ENCODE measurements at places on chromosomes 2 and 18. TPM values are rescaled to one million over a fixed set of nuclear protein-coding genes. Genes with fewer than 3 reads are reported as not detected.
A peak's percentile ranks its signal among the peaks of the same experiment; 100 is the strongest.

- H3K27me3 ChIP-seq, result no peaks in the 10 kb centered on the region
- no peak for DNase-seq
- H3K4me3 ChIP-seq, result no peak overlapping the region
- no peak overlapping the region for H3K27ac ChIP-seq
- H3K4me1 ChIP-seq, result peaks cover 13% of the 10 kb centered on the region
These were observed 24.3 kb downstream of the TMEM247 start for GRCh38 chr2:46503686-46504085.

DNA sequence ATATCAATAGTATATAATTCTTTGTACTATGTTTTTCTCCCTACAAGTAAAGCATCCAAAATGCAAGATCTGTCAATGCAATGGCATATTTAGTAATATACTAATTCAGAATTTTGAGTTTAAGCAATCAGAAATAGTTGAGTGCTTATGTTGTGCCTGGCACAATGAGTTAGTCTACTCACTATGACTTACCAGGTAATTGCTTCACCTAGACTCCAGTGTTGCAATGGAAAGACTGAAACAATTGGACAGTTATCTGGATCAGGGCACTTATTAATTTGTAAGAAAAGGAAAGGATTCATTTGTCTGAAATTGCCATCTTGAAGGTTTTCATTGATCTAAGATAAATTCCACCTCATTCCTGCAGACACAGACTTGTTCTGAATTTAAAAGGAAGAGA lies 97.6 kb upstream of the TCF4 start:
- no peak overlapping the region for H3K4me3 ChIP-seq
- DNase-seq, result no peak
- H3K36me3 ChIP-seq, result no peaks in the 10 kb centered on the region
- no peak overlapping the region for H3K27ac ChIP-seq
- H3K4me1 ChIP-seq, result no peaks in the 10 kb centered on the region
- H3K27me3 ChIP-seq, result no peaks in the 10 kb centered on the region

DNA sequence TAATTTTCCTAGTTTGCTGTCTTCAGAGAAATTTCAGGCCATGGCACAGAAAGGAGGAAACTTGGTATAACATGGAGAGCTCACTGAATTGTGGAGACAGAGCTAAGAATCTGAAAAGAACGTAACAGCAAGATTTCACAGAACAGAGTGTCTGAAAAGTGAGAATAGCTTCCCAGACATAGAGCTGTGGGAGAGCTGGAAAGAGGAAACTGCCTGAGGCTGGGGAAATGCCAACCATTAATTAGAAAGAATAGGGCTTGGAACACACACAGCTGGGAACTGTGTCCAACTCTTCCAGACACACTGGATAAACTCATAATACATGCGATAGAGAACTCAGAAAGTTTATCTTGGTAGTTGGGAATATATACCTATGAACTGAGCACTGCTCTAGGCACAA lies 51.6 kb upstream of the KYNU start:
- no peak for DNase-seq
- H3K4me3 ChIP-seq, result no peak overlapping the region
- H3K27me3 ChIP-seq, result no peaks in the 10 kb centered on the region
- no peaks in the 10 kb centered on the region for H3K4me1 ChIP-seq
- no peak overlapping the region for H3K27ac ChIP-seq

GAL3ST2 gene
- polyA plus RNA-seq, result not detected

DNA sequence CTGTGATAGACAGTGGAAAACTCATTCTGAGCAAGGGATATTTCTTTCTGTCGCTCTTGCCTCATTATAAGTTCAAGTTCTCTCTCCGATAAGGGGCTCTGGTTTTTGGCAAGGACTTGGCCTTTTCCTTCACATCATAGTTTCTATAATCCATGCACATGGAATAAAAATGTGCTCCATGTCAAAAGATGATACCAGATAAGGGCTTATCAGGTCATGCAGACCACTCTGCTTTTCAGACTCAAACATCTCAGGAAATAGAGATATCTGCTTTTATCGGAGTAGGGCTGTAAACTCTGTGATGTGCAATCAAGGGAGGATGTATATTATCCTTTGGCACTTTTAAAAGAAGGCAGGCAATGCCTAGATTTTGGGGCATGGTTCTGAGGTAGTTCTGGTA lies 45.0 kb upstream of the DARS1 start:
- H3K4me1 ChIP-seq, result no peaks in the 10 kb centered on the region
- no peak for DNase-seq
- no peak overlapping the region for H3K4me3 ChIP-seq
- no peak overlapping the region for H3K27ac ChIP-seq
- H3K27me3 ChIP-seq, result no peaks in the 10 kb centered on the region
- no peaks in the 10 kb centered on the region for H3K36me3 ChIP-seq

- no peaks in the 10 kb centered on the region for H3K4me1 ChIP-seq
- no peaks in the 10 kb centered on the region for H3K27me3 ChIP-seq
- no peak overlapping the region for H3K4me3 ChIP-seq
These were observed 65.3 kb downstream of the SUCLG1 start for GRCh38 chr2:84393829-84394228.

GRCh38 chr2:158269143-158269542 lies 167.5 kb downstream of the UPP2 start:
- H3K4me1 ChIP-seq, result no peaks in the 10 kb centered on the region
- no peak overlapping the region for H3K27ac ChIP-seq
- no peaks in the 10 kb centered on the region for H3K36me3 ChIP-seq
- no peak overlapping the region for H3K4me3 ChIP-seq
- no peak for DNase-seq
- no peaks in the 10 kb centered on the region for H3K27me3 ChIP-seq

DNA sequence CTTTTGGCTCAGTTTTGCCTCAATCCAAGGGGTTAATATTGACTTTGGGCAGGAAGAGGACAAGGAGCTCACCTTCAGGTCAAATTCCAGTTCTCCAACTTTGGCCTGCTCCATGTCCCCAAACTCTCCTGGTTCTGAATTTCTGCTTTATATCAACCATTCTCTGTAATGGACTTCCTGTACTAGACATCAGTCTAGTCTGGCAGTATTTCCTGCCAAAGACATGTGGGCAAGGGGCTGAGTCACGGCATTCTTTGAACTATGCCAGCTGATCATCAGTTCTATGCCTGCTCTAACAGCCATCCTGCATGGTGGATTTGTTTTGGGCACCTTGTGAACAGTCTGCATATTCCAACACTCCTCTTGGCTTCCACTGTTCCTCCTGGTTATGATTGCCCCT lies 199.4 kb downstream of the ZEB2 start:
- H3K36me3 ChIP-seq, result no peaks in the 10 kb centered on the region
- peak; percentile 41 for DNase-seq
- H3K27me3 ChIP-seq, result no peaks in the 10 kb centered on the region
- peaks cover 7% of the 10 kb centered on the region for H3K4me1 ChIP-seq
- no peak overlapping the region for H3K27ac ChIP-seq

GRCh38 chr2:169670215-169670651 lies 24.0 kb downstream of the CFAP210 start:
- H3K36me3 ChIP-seq, result no peaks in the 10 kb centered on the region
- H3K27ac ChIP-seq, result no peak overlapping the region
- no peak overlapping the region for H3K4me3 ChIP-seq
- no peaks in the 10 kb centered on the region for H3K27me3 ChIP-seq

- no peaks in the 10 kb centered on the region for H3K27me3 ChIP-seq
- DNase-seq, result no peak
- no peaks in the 10 kb centered on the region for H3K4me1 ChIP-seq
- H3K4me3 ChIP-seq, result no peak overlapping the region
- H3K36me3 ChIP-seq, result no peaks in the 10 kb centered on the region
These were observed 10.6 kb downstream of the FAP start for GRCh38 chr2:162232671-162233070.

DNA sequence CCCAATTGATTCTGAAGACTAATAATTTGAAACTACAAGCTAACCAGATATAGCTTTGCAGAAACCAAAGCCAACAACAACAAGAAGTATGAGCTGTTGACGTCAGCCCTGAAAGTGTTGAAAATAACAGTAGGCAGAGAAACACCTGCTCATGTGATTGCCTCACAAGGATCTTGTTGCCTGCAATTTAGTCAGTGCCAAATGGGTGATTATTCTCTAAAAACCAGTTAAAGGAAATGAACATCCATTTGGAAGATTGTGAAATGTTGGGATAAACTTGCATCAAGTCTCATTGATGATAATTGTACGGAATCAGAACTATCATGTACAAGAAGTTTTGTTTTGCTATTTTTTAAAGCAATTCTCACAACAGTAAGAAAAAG lies 2.8 kb downstream of the CYTIP start:
- H3K4me3 ChIP-seq, result no peak overlapping the region
- peaks cover 6% of the 10 kb centered on the region for H3K27me3 ChIP-seq
- H3K36me3 ChIP-seq, result no peaks in the 10 kb centered on the region
- no peaks in the 10 kb centered on the region for H3K4me1 ChIP-seq
- DNase-seq, result no peak

DNA sequence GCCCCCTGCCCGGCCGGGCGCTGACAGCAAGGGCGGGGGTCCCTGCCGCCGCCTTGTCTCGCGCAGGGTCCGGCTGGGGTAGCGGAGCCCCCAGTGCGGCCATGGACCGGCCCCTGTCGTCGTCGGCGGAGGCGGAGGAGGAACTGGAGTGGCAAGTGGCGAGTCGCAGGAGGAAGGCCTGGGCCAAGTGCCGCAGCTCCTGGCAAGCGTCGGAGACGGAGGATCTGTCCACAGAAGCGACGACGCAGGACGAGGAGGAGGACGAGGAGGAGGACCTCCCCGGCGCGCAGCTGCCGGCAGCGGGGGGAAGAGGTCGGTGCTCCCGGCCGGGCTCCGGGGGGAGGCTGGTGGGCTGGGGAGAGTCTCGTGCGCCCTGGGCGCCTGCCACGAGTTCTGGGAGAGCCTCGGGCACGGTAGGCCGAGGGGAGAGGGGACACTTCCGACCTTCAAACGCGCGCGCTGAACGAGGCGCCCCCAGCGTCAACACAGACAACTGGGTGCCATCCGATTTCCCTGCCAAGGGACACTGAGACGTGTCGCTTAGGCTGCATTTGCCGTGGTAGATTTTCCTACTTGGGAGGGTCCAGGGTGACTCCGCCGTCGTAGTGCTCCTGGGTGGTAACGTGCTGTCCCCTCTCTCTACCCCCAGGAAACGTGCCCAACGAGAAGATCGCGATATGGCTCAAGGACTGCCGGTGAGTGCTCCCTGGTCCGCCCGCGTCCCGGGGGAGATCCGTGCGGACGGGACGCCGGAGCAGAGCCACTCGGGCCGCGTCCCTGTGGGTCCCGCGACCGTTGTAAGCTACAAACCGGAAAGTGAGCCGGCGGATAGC lies 652 bp downstream of the ITPRID2 start:
- no peaks in the 10 kb centered on the region for H3K36me3 ChIP-seq
- peak overlapping the region; percentile 82 for H3K4me3 ChIP-seq
- H3K27ac ChIP-seq, result peak overlapping the region; percentile 98
- peak; percentile 81 for DNase-seq
- H3K27me3 ChIP-seq, result no peaks in the 10 kb centered on the region

MBP gene
- polyA plus RNA-seq, result 7.6 TPM

GRCh38 chr2:118310681-118311429 lies 222.6 kb downstream of the INSIG2 start:
- no peaks in the 10 kb centered on the region for H3K4me1 ChIP-seq
- H3K4me3 ChIP-seq, result peak overlapping the region; percentile 10
- no peak for DNase-seq
- H3K27me3 ChIP-seq, result peaks cover 19% of the 10 kb centered on the region
- no peaks in the 10 kb centered on the region for H3K36me3 ChIP-seq

DRC1 gene
- polyA plus RNA-seq, result 0.10 TPM

DNA sequence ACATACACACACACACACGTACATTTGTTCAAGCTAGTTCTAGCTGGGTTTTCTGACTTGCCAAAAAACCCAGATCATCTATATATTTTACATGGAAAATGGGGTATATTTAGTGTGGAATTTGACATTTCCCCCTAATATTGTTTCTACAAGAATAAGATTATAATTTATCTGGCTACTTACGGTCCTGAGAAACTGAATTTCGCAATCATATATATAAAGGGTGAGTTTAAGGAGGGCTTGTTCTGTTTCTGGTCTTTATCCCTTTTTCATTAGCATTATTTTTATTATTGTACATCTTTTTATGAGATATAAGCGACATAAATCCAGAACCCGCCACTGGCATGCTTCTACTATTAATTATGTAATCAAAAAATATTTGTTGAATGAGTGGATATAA lies 528.9 kb downstream of the TMX3 start:
- no peaks in the 10 kb centered on the region for H3K4me1 ChIP-seq
- H3K4me3 ChIP-seq, result no peak overlapping the region
- H3K27ac ChIP-seq, result no peak overlapping the region
- no peaks in the 10 kb centered on the region for H3K36me3 ChIP-seq
- DNase-seq, result no peak

DNA sequence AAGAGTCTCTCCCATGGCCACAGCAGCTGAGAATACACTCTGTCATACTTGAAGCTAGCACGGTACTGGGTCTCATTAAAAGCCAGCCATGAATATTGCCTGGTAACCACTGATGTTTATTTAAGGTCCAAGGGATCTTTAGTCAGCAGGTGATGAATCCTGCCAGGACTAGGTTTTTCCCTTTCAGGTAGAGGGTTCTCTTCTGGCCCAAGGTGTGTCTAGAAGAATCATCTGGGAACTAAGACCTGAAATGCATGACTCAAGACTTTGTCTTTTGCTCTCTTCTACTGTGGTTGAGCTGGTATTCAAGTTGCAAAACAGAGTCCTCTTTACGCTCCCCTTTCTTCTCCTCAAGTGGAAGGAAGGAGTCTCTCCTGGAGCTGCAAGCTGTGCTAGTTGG lies 400.5 kb upstream of the FSIP2 start:
- H3K4me3 ChIP-seq, result no peak overlapping the region
- H3K27ac ChIP-seq, result no peak overlapping the region
- no peak for DNase-seq
- no peaks in the 10 kb centered on the region for H3K27me3 ChIP-seq
- H3K36me3 ChIP-seq, result no peaks in the 10 kb centered on the region

GRCh38 chr18:67041334-67041733 lies 437.4 kb upstream of the CDH19 start:
- no peaks in the 10 kb centered on the region for H3K4me1 ChIP-seq
- H3K36me3 ChIP-seq, result no peaks in the 10 kb centered on the region
- H3K27ac ChIP-seq, result no peak overlapping the region

CD8B2 gene
- polyA plus RNA-seq, result not detected

DNA sequence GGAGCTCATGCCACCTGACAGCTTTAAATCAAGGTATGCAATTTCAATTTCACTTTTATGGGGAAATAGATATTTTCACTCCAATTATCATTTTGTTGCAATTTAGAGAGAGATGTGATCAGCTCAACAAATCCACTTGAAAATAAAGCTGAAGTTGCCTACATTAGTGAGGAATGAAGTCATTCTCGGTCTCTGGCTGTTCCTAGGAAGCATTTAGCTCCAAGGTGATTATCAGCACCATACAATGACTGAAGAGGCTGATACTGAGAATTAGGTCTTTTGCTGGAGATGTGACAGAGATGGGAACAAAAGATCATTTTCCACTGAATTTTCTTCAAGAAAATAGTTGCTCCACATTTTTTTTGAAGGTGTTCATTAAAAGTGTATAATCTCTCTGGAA lies 1303.7 kb downstream of the DPP10 start:
- no peaks in the 10 kb centered on the region for H3K27me3 ChIP-seq
- no peaks in the 10 kb centered on the region for H3K36me3 ChIP-seq
- no peak overlapping the region for H3K4me3 ChIP-seq
- DNase-seq, result no peak
- H3K4me1 ChIP-seq, result no peaks in the 10 kb centered on the region

GRCh38 chr2:147045113-147045512 lies 799.7 kb upstream of the ACVR2A start:
- no peaks in the 10 kb centered on the region for H3K4me1 ChIP-seq
- H3K27ac ChIP-seq, result no peak overlapping the region
- peak; percentile 8 for DNase-seq
- no peaks in the 10 kb centered on the region for H3K27me3 ChIP-seq
- no peaks in the 10 kb centered on the region for H3K36me3 ChIP-seq
- H3K4me3 ChIP-seq, result no peak overlapping the region

RAX gene
- polyA plus RNA-seq, result not detected

PARD3B gene
- 4.9 TPM for polyA plus RNA-seq

- DNase-seq, result peak; percentile 50
- peak within 1 kb of the TSS; percentile 34 for H3K4me3 ChIP-seq
- peaks cover 10% of the 10 kb centered on the region for H3K4me1 ChIP-seq
These were observed at the start of gene MYO5B for GRCh38 chr18:50194631-50195532. TSS of gene MYO5B (minus strand) at chr18:50195147. CDS start at chr18:50194793, 354 bp downstream.

SUCLG1 gene
- 84.6 TPM for polyA plus RNA-seq

Data from adrenal gland (tissue), 19 donors.